ENCODE measurements at places on chromosomes 1 and 21.

GRCh38 chr1:145788580-145788979 is 35.3 kb downstream of the RNF115 start:
- H3K36me3 ChIP-seq: peaks cover 34% of the 10 kb centered on the region
- H3K4me3 ChIP-seq: no peak overlapping the region
- H3K4me1 ChIP-seq: peaks cover 23% of the 10 kb centered on the region
- H3K27ac ChIP-seq: no peak overlapping the region
- H3K27me3 ChIP-seq: no peaks in the 10 kb centered on the region

GRCh38 chr1:164588516-164589341 is 29.7 kb downstream of the PBX1 start:
- H3K36me3 ChIP-seq: no peaks in the 10 kb centered on the region
- H3K4me1 ChIP-seq: no peaks in the 10 kb centered on the region
- no peak for DNase-seq
- H3K4me3 ChIP-seq: no peak overlapping the region
- H3K27ac ChIP-seq: no peak overlapping the region
- H3K27me3 ChIP-seq: peaks cover 6% of the 10 kb centered on the region

- no peak overlapping the region for H3K4me3 ChIP-seq
- no peaks in the 10 kb centered on the region for H3K36me3 ChIP-seq
- DNase-seq: no peak
- peaks cover 5% of the 10 kb centered on the region for H3K4me1 ChIP-seq
Observed at GRCh38 chr1:230502996-230503395, 76.9 kb upstream of the PGBD5 start.

DNA sequence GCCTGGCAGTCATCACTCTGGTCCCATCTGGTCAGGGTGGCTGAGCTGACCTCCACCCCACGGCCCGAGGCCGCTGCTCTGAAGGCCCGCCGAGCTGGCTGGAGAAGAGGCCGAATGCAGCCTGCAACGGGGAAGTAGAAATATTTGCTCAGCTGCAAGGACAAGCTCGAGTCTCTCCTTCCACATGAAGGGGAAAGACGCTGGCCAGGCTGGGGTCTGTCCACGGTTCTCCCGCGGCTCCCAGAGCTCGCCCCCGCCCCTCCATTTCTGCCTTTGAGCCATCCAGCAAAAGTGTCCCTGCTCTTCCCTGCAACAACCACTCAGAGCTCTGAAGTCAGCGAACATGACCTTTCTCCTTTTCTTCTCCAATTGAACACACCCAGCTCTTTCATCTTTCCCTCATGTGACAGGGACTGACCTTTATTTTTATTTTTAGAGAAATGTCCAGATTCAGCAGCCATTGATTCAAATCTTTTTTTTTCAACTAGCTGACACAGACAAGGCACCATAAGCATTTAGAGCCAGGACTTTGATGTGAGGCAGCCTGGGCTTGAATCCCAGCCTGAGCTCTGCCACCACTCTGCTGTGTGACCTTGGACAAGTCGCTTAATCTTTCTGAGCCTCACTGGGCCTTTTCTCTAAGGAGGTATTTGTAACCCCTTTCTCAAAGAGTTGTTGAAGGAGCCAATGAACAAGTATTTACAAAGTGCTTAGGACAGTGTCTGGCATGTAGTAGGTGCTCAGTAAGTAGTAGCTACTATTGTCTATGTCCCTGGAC is 149.3 kb upstream of the WNT4 start:
- DNase-seq: no peak
- no peaks in the 10 kb centered on the region for H3K4me1 ChIP-seq
- H3K36me3 ChIP-seq: no peaks in the 10 kb centered on the region
- H3K27ac ChIP-seq: no peak overlapping the region
- H3K4me3 ChIP-seq: no peak overlapping the region

DNA sequence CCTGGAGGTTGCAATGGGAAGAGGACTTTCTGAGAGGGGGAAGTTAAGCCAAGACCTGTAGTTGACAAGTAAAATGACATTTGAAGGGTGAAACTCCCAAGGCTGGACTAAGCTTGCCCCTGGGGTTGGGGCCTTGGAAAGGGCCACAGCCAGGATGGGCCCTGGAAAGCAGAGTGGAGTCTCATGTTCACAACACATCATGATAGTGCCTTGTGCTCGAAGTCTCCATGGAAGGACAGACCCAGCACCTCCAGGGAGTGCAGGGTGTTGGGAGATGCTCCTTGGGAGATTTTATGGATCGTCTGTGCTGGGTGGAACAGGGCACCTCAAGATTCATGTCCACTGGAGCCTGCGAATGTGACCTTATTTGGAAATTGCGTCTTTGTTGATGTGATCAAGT is 55.6 kb upstream of the ACTRT2 start:
- no peak overlapping the region for H3K4me3 ChIP-seq
- no peak for DNase-seq
- H3K36me3 ChIP-seq: no peaks in the 10 kb centered on the region
- H3K27ac ChIP-seq: no peak overlapping the region
